ENCODE measurements at places on chromosomes 2 and 18.

- DNase-seq: no peak
Observed at GRCh38 chr2:231204581-231204980, 6.2 kb downstream of the ARMC9 start.

- no peak for DNase-seq
Observed at GRCh38 chr2:144824306-144825080, 304.6 kb upstream of the ZEB2 start.

- no peak for DNase-seq
Observed at GRCh38 chr2:216149741-216150140, 40.6 kb downstream of the XRCC5 start.

DNA sequence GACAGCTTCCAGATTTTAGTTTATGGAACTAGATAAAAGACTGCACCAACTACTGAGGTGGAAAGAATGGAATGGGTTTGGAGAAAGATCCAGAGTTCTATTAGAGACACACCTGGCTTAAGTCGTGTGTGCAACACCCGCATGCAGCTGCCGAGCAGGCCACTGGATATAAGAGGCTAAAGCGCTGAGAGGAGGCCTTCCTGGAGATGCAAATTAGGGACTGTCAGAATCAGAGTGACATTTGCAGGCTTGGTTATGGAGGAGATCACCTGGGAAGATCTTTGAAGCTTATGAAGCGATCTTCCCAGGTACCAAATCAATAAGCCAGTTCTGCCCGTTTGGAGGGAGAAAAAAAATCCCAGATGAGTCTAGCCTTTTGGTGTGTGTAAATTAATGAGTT, 30.4 kb upstream of the KLHL29 start:
- no peak for DNase-seq

DNA sequence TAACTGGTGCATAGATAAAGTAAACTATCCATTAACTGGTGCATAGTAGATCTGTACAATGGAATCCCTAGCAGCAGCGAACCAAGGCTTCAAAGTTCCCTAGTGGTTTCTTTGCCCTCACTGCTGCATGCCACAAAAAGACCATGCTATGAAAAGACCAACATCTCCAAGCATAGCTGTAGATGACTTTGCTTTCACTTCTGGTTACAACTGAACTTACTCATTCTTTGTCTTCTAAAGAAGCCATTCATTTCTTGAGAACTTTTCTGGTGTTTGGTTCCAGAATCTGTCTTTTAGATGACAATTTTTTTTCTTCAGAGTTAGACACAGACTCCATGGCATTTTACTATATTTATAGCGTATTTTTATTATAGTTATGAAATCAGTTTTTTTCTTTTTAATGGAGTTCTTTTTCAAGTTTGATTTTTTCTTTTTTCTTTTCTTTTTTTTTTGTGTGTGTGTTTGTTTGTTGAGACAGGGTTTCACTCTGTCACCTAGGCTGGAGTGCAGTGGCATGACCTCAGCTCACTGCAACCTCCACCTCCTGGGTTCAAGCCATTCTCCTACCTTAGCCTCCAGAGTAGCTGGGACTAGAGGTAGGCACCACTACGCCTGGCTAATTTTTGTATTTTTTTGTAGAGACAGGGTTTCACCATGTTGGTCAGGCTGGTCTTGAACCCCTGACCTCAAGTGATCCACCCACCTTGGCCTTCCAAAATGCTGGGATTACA, 63.6 kb downstream of the SLC35F5 start:
- no peak for DNase-seq

- DNase-seq: no peak
Observed at GRCh38 chr2:208182835-208183234, 7.0 kb downstream of the C2orf80 start.

DNA sequence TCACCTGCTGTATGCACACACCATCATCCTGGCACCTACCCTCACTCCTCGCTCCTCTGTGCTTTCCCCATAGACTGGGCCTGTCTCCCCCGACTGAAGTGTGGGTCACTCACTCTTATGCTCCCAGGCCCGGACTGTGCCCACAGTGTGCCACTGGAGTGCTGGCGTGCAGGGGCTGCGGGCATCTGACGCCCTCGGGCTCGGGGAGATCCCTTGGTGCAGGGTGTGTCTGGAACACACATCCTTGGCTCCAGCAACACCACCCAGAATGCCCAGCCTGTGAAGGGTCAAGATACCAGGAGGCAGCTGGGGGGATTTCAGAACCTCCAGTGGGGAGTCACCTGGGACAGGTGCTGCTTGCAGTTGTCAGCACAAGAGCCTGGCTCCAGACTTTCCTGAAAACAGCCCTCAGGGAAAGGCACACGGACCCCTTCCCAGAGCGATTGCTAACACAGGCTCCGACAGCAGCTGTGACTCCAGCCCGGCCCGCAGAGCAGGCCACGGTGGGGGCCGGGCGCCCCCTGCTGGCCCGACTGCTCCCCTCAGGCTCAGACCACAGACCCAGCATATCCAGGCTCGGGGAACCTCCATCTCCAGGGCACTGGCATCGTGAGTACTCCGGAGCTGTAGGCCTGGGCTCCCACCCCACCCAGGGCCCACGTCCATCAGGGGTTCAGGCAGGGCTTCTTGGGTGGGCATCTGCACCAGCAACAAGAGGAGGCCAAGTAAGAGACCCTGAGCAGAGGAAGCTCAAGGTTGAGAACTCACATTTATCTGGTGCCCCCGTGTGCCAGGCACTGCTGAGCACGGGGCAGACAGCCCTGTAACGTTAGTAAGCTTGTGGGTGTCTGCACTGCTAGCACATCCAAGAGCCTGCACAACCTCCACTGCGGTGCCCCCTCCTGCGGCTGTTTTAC, 8.6 kb downstream of the HS1BP3 start:
- DNase-seq: peak; percentile 51

- no peak for DNase-seq
Observed at GRCh38 chr2:138841459-138841858, 61.3 kb upstream of the NXPH2 start.

- no peak for DNase-seq
Observed at GRCh38 chr2:169767243-169767888, 31.3 kb upstream of the SSB start.

DNA sequence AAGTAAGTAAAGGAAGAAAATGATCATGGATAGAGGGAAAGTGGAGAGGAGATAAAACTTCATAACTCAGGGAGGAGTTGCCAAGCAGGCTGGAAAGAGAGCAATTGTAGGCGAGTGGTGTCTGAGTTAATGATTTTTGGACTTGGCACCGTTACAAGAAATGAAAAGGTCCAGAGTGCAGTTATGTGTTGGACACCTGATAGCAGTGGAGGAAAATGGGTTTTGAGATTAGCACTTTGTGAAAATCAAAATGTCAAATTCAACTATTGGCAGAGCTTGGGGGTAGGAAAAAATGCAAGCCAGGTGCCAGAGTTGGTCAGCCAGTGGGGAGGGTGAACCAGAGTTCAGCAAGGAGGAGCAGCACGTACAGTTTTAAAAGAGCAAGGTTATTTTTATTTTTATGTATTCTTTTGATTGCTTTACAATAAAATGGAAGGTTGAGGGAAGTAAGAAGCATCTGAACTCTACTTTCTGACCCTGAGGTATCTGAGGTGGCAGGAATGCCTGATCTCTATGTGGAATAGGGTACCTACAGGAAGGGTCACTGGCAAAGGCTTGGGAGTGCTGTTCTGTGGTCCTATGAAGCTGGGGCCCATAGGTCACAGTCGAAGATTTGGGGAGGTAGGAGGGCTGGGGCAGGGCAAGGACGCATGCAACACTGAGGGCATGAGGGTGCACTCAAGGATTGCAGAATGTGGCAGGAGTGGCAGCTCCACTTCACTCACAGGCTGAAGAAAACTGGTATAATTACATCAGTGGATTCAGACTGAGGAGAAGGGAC, 127.5 kb downstream of the CD8B2 start:
- DNase-seq: no peak

All from stimulated activated CD8-positive, alpha-beta memory T cell treated with anti-CD3 and anti-CD28 coated beads, Interleukin-12 subunit alpha, Interleukin-12 subunit beta, amount 100 ng/mL, for 4 hours (primary cell).